ENCODE measurements at places on chromosomes 6 and 20.

DNA sequence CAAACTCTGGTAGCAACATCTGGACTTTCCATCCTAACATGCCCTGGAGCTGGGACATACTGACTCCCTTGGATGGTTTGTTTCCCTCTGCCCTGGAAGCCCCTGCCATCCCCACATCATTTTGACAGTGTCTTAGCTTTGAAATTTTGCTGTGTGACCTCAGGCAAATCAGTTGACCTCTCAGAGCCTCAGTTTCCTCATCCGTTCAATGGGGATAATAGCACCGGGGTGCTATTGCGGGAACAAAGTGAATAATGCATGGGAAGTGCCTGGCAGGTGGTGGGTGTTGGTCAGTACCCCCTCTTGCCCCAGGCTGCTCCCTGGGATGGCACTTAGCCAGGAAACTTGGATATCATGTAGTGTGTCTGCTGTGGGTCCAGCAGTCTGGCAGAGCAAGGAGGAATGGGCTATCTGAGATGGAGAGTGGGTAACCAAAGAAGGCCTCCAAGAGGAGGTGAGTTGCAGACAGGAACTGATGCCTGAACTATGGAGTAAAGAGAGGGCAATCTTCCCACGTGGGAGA lies 88.6 kb downstream of the MRPL14 start:
- DNase-seq = no peak

GRCh38 chr20:51326201-51326819 lies 216.2 kb downstream of the NFATC2 start:
- DNase-seq = no peak

- DNase-seq = no peak
Measured at GRCh38 chr6:129906515-129907077, 45.5 kb upstream of the TMEM244 start.

DNA sequence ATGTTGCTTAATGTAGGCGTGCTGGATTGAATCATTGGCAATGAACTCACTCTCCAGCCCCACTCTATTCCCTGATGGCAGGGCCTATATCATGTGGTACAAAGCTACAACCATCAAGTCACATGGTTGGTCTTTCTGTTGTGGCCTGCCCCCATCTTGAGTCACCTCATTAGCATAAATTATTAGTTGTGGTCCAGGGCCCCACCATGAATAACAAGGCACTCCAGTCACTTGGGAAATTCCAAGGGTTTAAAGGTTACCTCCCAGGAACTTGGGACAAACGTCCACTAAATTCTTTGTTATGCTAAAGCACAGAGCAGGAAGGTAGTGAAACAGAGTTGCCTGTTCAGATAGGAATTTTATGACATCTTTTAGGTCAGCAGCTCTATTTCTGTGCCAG lies 193.7 kb downstream of the SLC35F1 start:
- no peak for DNase-seq

DNA sequence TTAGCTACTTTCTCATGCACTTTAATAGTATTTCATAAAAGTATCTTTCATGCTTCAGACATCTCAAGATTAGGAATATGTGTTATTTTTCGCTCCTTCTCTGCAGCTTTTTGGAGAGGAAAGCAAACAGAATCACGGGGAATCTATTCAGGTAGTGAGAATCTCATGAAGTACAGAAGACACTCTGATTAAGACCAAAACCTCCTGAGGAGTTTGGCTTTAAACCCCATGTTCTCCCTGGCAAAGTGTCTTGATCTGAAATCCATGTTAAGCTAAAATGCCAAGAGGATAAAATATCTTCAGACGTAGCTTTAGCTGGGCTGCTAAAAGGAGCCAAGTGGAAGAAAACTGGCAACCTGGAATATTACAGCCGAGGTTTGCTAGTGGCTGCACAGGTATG lies 149.3 kb downstream of the LRRC1 start:
- DNase-seq = no peak

DNA sequence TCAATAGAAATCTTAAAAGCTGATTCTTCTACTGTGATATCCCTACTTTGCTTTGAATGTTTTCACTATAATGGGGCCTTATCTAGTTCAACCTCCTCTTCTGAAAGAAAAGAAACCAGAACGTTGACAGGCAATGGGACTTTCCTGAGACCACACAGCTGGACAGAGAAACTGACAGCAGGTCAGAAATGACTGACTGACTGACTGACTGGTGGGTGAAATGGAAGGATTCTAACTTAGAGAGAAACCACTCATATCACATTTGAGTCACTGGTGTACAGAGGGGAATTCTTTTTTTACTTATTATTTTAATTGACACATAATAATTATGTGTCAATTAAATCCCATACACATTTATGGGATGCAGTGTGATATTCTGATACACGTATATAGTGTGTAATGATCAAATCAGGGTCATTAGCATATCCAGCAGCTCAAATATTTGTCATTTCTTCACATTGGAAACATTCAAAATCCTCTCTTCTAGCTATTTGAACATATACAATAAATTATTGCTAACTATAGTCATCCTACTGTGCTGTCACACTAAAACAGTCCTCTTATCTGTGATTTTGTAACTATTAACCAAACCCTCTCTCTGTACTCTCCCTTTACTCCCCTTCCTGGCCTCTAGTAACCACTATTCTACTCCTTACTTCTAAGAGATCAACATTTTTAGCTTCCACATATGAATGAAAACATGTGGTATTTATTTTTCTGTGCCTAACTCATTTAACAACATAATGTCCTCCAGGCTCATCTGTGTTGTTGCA lies 64.8 kb upstream of the NRSN1 start:
- no peak for DNase-seq

GRCh38 chr6:132748446-132748845 lies 9.3 kb downstream of the VNN2 start:
- DNase-seq = no peak

- DNase-seq = no peak
Measured at GRCh38 chr20:6746901-6747609, 20.4 kb upstream of the BMP2 start.

- no peak for DNase-seq
Measured at GRCh38 chr20:18032977-18033892, 24.5 kb downstream of the OVOL2 start.

DNA sequence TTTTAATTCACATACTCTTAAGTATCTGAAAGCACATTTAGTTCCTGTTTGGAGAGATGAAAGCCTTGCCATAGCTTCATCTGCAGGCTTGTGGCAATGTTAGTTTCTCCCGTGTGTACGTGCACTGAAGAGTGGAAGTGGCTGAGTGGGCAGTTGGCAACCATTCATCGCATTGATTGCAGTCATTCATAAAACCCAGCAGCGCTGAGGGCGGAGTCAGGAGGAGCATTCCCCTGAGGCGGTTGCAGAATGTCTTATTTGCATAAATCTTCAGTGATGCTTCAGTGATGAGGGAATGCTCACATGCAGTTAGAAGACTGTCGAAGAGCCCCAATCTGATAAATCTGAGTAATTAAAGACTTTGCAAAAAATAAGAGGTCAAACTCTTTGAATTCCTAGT lies 79.1 kb downstream of the RIMS1 start:
- no peak for DNase-seq
